Esophagus squamous epithelium (tissue), 5 donors: ENCODE measurements at places on chromosomes 13 and 19. TPM values are rescaled to one million over a fixed set of nuclear protein-coding genes. Genes with fewer than 3 reads are reported as not detected.

Gene HSPH1
- 86.1 TPM for total RNA-seq

- DNase-seq, result no peak
Measured at GRCh38 chr19:35228177-35228930, at the start of gene FAM187B. Gene FAM187B (minus strand): TSS chr19:35228739. CDS start chr19:35228680, 59 bp downstream.

- DNase-seq, result no peak
Measured at GRCh38 chr13:109126891-109127641, 497.7 kb downstream of the MYO16 start.

- no peak for DNase-seq
Measured at GRCh38 chr19:38744874-38745273, 600 bp upstream of the CAPN12 start.
